ENCODE measurements at places on chromosomes 2 and 18.
A peak's percentile ranks its signal among the peaks of the same experiment; 100 is the strongest.

DNA sequence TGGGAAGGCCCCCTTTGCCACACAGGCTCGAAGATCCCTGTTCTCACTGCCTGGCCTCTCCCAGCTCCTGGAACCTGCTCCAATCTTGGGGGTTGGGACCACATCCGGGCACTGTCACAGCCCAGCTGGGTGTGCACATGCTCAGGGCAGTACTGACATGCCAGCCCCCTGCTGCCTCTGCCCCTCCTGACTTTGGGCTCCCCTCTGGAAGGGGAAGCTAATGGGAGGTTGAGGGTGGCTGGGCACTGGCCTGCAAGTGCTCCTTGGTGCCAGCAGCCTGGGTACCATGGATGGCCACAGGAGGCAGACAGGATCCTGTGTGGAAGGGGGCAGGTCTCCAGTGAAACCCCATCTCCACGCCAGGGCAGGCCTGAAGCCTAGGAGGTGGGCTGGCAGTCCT lies 126.1 kb upstream of the NOL4 start:
- no peak for DNase-seq

- no peak for DNase-seq
Observed at GRCh38 chr18:59067873-59068272, 71.8 kb upstream of the SEC11C start.

DNA sequence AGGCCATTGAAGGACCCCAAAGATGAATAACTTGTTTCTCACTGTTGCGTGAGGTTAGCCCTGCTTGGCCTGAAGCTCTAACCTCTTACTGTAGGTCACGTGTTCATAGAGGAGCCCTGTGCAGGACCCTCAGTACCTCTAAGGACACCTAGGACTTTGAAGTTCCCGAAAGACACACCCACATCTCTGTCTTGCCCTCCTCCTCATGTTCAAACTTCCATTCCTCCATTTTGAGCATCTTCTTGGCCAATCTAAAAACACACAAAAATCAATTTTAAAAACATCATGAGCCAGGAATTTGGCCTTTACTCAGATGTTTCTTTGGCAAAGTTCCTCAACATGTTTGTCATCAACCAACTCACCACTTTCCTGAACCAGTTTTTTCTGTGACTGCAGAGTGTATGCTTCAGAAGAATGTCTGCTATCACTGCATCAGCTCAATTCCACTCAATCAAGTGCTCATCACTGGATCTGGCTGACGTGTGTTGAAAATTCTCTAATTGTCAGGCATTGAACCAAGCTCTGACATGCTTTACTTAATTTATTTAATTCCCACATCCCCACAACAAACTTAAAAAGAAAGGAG lies 101.6 kb downstream of the AP1S3 start:
- DNase-seq = peak; percentile 95

DNA sequence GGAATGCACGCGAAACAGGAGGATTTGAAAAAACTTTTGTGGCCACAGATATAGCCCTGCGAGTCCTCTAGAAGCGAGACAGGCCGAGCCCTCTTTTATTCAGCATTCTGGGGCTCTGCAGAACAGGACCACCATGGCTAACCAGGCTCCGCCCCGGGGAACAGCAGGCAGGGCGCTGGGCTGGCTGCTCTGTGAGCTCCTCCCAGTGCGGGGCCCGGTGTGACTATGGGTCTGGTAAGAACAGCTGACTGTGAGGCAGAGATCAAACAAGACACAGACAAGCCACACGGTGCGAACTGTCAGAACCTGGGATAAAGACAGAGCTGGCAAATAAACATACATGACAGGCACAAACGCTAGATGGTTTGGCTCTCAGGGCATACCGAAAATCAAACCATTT lies 15.5 kb downstream of the PXDN start:
- no peak for DNase-seq

- DNase-seq = peak; percentile 79
Observed at GRCh38 chr2:23480957-23481797, 96.2 kb downstream of the KLHL29 start.

- no peak for DNase-seq
Observed at GRCh38 chr2:124536591-124536990, 511.5 kb downstream of the CNTNAP5 start.

DNA sequence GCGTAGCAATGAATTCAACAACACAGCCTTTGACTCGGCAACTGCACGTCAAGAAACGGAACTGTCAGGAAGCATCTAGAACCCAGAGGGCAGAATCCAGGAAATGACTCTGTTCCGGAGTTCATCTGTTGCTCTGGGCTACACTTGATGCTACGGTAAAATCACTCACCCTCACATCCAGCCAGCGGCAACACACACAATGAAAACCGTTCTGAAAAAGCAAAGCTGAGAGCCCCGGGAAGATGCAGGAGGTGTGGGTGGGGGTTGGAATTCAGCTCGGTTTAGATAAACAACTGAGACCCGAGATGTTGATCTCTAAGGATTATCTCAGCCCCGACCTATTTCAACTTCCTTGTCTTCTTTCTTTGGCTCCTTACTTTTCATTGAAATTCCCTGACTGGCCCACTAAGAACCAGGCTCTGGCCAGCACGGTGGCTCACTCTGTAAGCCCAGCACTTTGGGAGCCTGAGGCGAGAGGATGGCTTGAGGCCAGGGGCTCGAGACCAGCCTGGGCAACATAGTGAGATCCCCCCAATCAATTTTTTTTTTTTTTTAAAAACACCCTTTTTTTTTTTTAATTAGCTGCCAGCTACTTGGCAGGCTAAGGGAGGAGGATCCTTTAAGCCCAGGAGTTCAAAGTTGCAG lies 13.3 kb upstream of the RAB17 start:
- no peak for DNase-seq

- no peak for DNase-seq
Observed at GRCh38 chr2:13578547-13578946, 861.8 kb downstream of the TRIB2 start.

DNA sequence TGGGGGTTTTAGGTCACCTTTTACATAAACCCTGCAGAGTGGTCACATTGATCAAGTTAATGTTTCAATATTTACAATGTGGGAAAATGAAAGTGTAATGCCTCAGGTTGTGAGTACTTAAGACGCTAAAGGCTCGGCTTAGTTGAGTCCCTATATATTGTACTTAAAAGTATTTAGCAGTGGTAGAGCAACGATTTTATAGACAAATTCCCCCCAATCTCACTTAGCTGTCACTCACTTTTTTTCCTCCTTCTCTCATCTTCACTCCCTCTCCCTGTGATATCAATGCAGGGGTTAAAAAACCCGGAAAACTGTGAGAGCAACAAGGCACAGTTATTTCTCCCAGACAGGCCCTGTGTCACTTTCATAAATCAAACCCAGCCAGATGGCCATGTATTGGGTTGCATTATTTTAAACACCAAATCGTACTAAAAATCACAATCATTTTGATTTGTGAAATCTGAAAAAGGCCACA lies 5.4 kb downstream of the POU3F3 start:
- no peak for DNase-seq

GRCh38 chr2:68970566-68971265 lies 3.7 kb upstream of the GKN1 start:
- no peak for DNase-seq

GRCh38 chr18:36415171-36415570 lies 117.7 kb downstream of the FHOD3 start:
- no peak for DNase-seq

DNA sequence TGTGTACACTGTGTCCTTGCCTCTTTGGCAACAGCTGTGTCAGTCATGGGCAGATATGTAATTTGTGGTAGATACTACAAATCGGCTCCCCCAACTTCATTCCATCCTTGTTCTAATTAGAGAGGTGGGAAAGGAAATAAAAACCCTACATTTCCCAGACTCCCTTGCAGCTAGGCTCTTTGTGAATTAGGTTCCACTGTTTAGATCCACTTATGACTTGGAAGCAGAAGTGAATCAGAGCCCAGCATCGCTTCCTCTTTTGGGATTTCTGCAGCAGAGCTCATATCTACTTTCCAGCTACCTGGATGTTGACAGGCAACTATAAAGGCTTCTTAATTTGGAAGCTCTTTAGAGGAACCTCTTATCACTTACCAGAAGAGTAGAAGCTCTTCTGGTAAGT lies 34.1 kb upstream of the NARS1 start:
- no peak for DNase-seq

DNA sequence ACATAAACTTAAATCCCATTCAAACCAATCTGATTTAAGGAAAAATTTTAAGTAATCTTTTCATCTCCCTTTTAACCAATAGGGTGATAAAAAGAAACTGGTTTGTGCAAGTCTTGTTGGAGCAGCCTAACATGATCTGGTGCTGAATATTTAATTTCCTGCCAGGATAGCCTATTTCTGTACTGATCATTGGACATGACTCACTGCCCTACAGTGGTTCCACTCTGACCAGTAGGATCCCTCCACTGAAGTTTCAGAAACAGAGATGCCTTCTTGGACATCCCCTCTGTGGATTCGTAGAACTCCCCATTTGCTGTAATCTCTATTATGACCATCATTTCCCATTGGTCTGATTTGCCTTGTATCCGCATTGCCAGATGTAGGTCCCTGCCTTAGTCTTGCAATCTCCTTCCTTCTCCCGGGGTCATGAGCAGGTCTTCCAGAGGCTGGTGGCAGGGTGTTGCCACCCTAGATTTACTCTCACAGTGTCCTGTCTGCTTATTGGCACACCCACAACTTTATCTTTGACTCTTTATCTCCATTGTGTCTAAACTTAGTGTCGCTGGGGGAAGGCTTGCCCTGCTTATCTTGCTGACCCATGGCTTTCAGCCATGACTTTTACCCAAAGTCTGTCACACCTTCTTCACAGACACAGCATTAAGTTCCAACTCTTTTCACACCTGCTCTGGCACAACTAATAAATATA lies 12.3 kb upstream of the SETBP1 start:
- no peak for DNase-seq
